ENCODE measurements at places on chromosomes 5 and 9.

DNA sequence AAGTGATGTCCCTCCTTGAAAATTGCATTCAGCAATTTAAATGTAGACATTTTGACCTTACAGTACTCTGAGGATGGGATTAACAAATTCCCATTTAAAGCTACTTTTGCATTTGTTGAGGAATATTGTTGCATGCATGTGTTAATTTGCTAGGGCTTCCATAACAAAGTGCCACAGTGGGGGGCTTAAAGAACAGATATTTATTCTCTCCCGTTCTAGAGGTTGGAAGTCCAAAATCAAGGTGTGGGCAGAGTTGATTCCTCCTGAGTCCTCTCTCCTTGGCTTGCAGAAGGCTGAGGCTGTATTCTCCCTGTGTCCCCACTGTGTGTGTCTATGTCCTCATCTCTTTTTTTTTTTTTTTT is 51.8 kb upstream of the CDK20 start:
- no peak for DNase-seq

DNA sequence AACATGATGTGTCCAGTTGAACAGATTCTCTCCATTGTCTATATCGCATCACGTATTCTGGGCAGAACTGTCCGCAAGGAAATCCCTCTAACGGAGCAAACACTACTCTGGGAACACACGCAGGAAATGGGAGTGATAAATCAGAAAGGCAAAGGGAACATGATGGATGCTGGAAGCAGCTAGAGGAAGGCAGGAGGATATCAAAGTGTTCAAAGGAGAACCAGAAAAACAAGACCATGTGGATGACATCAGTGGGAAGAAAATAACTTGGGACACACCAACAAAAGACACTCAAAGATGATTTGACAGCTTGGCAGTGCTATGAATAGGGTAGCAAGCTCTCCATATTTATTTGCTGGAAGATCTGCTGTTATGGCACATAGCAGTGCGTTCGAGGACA is 142.9 kb downstream of the PLK2 start:
- DNase-seq = no peak

DNA sequence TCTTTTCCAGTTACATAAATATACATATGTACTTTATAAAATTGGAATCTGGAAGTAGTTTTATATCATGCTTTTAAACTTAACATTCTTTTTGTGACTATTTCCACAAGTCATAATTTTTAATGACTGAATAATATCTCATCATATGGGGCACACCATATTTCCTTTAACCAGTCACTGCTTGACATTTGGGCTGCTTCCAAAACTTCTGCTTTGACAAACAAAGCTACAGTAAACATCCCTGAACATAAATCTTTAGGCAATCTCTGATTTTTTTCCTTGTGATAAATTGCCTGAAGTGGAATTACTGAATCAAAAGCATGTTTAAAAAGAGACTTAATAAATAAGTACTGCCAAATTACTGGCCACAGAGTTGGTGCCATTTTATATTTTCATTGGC is 178.0 kb downstream of the FSTL4 start:
- no peak for DNase-seq

- DNase-seq = no peak
Observed at GRCh38 chr9:93686880-93687236, 110.5 kb downstream of the PHF2 start.

DNA sequence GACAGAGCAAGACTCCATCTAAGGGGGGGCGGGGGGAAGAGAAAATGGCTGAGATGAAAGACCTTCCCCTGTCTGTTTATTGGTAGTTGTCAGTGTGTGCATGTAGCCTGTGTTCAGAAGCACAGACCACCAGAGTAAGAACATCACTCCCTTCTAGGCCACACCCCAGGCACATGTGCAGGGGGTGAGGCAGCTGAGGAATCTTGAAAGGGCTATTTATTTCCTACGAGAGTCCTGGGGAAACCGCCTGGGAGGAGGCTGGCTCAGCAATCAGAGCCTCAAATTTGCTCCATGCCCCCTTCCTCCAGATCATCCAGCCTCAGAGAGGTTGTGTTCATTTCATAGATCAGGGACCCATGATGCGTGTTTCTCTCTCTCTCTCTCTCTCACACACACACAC is 7.1 kb downstream of the MYORG start:
- no peak for DNase-seq

DNA sequence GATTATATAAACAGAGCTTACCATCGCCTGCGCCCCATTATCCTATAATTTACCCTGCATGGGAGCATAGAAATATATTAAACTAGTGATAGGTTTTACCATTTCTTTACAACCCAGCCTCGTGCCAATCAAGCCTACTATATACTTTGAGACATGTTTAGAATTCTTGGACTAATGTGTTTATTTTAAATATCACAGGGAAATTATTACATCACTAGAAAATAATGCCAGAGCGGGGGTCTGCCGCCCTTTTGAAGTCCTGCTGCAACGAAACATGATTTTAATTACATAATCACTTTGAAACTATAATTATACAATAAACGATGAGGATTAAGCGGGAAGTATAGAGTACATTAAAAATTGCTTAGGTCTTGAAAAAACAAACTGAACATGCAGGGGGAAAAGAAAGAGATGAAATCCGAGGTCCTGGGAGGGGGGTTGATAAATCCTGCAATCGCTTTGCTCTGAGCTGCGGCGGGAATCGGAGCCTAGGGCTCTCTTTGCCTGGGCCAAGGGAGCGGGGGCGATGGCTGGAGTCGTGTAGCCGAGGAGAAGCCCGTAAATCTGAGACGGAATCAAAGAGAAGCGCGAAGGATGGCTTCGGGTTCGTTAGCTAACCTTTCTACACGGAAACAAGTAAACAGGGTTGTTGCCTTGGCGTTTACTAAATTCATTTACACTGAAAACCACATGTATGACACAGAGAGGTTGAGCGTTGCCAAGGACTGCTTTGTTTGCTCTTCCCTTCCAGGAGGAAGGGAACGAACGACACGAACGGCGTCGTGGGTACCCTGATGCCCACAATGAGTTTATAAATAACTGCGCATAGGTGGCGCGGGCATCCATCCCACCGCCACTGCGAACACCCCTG is 127.6 kb downstream of the TMEM174 start:
- DNase-seq = no peak

DNA sequence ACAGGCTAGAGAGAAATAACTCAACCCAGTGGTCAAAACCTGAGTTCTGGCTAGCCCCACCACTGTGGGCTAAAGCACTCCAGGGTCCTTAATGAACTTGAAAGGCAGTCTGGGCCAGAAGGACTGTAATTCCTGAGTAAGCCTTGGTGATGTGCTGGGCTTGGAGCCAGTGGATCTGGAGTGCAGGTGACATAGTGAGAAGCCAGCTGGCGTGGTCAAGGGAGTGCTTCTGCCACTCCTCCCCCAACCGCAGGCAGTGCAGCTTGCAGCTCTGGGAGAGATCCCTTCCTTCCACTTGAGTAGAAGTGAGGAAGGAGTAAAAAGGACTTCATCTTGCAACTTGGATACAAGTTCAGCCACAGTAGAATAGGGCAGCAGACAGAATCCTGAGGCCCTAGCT is 424.0 kb downstream of the CDH18 start:
- DNase-seq = no peak

- DNase-seq = no peak
Observed at GRCh38 chr5:81856948-81857928, 106.3 kb upstream of the SSBP2 start.

DNA sequence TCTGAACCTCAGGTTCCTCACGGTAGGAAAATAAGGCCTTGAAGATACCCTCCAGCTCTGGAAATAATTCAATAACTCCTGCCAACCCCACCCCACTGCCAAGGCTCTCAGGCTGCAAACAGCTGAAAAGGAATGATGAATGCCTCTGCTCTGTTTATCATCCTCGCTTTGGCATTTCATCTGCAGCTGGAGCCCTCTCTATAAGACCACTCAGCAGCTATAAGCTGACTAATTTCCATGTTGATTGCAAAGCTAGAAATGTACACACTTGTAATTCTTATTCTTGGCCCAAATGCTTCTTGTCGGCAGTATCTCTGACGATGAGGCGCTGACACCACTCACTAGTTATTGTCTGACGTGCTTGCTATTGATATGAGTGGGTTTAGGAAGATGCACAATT is 408.4 kb upstream of the NMUR2 start:
- DNase-seq = no peak

DNA sequence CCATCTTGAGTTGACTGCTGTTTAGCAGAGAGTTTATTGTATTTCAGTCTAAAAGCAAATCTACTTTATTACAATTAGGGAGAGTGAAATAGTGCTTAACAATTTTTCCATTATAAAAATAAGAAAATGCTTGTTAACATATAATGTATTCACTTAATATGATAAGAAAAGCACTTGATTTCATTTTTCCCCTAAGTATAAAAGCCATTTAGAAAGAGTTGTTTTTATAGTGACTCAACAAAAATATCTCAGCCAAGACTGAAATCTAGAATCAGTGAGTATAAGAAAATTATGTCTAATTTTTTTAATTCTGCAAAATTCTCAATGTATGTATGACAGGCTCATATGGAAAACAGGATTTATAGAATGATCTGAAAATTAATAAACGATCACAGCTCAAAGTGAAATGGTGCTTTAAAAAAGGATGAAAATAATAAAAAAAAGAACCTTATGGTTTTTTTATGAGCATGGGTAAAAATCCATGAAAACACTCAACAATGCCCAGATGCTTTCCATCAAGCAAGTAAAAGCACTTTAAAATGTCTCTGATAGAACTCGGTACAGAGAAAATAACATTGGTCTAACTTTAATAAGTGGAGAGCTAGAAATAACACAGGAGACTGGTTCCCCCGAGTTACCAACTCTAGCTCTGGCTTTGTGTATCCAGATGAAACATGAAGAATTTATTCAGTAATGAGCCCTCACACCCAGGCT is 1057.8 kb upstream of the WWC1 start:
- no peak for DNase-seq

DNA sequence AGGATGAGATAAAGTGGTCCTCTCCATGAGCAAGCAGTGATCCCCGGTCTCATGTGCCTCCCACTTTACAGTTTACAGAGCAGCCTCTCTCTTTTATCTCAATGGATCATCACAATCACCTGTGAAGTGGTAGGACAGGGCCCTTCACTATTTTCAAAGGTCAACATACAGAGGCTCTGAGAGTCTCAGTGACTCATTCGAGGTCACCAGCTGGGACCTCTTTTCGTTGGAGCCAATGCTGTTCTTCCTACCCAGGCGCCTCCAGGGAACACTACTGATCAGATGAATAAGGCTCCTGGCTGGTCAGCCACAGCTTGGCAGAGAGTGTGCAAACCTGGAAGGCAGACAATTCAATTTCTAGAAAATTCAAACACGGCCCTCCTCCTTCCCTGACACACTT is 16.6 kb downstream of the GGTA1 start:
- no peak for DNase-seq

DNA sequence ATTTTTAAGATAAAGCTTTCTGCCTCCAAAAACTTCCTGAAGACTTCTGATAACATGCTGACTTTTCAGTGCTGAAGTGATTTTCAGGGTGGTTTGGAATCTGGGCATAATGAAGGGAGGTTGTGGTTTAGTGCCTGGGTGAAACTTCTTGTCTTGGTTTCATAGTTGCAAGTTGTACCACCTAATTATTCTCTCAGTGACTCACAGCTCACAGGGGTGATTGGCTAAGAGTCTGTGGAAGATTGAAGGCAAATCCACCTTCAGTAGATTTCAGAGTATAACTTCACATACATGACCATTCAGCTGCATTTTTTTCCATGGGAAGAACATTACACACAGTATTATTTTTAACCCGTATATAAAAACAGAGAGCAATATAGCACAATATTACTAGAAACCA is 199.9 kb downstream of the PTTG1 start:
- no peak for DNase-seq

DNA sequence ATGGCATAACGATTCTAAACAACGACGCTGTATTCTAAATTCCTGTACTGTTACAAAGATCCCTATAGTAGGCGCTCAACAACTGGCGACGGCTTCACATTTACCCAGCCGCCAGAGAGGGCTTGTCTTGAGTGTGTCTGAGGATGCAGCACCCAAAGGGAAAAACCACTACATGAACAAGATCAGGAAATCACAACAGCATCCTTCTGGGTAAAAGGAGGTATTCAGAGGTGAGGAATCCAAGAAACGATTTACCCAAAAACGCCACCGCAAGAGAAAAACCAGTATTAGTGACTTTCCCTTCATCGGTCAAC is 711 bp downstream of the TTC33 start:
- DNase-seq = peak; percentile 78

GRCh38 chr5:141846031-141846430 is 32.2 kb downstream of the PCDH1 start:
- no peak for DNase-seq

- DNase-seq = no peak
Observed at GRCh38 chr5:90015584-90016018, 394.0 kb downstream of the CETN3 start.

DNA sequence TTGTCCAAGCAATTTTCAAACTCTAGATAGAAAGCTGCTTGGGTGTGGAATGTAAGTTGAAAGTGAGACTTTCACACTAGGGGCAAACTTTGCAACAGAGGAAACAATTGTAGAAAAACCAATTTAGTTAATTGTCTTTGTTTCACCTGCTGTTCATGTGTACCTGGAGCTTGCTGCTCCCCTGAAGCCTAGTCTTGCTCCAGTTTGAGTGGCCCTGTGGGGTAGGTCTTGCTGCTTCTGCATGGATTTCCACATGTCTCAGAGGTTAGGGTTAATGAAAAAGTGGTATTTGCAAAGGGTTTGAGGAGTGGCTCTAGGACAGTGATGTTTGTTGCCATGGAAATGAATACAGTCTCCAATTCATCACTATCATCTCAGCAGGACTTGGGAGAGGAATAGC is 182.2 kb downstream of the FSTL4 start:
- no peak for DNase-seq

GRCh38 chr5:58311526-58311925 is 148.4 kb downstream of the PLK2 start:
- no peak for DNase-seq

- DNase-seq = no peak
Observed at GRCh38 chr5:98096155-98096554, 677.3 kb upstream of the RGMB start.

DNA sequence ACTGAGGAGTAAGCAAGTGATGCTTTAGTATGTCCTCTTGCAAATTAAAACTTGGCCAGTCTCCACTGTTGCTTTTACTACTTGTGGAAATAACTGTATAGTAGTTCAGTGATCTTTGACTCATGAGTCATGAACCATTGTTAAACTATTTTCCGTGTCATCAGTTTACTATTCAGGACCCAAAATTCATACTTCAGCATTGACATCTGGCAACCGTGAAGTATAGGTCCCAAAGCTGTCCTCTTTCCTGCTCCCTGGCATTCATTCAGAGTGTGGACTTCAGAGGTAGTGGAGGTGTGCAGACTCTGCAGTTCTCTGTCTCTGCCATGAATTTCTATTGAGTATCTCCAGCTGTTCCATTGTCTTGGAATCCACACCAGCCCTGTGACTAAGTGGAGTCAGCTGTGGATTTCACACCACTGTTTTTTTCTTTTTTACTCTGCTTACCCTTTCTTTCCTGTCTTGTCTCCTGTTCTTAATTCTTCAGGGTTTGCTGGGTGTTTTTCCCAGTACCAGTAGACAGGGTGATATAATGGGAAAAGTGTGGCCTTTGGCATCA is 7.5 kb downstream of the TDRD7 start:
- no peak for DNase-seq

- no peak for DNase-seq
Observed at GRCh38 chr5:140480310-140481014, 67.0 kb upstream of the EIF4EBP3 start.

GRCh38 chr5:68148096-68148495 is 67.5 kb upstream of the PIK3R1 start:
- DNase-seq = no peak
